Left renal pelvis (tissue), 4 donors: ENCODE measurements at places on chromosomes 6 and 20.

GRCh38 chr6:109526905-109527628 is 44.0 kb upstream of the ZBTB24 start:
- DNase-seq: peak; percentile 52

DNA sequence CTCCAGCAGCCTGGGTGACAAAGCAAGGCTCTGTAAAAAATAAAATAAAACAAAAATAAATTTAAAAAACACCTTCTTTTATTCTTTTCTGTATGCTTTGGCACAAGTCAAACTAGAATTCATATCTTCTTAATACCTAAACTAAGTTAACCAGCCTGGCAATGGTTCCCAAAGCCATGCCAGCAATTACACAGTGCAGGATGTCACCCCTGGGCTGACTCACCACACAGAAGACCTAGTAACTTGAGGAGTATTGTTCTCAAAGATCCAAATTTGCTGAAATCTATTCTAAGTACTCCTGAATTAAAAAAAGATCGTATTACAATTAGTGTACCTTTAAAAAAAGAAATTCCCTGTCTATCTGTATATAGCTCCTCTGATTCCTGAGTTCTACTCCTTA is 162.7 kb upstream of the SGK1 start:
- DNase-seq: no peak

DNA sequence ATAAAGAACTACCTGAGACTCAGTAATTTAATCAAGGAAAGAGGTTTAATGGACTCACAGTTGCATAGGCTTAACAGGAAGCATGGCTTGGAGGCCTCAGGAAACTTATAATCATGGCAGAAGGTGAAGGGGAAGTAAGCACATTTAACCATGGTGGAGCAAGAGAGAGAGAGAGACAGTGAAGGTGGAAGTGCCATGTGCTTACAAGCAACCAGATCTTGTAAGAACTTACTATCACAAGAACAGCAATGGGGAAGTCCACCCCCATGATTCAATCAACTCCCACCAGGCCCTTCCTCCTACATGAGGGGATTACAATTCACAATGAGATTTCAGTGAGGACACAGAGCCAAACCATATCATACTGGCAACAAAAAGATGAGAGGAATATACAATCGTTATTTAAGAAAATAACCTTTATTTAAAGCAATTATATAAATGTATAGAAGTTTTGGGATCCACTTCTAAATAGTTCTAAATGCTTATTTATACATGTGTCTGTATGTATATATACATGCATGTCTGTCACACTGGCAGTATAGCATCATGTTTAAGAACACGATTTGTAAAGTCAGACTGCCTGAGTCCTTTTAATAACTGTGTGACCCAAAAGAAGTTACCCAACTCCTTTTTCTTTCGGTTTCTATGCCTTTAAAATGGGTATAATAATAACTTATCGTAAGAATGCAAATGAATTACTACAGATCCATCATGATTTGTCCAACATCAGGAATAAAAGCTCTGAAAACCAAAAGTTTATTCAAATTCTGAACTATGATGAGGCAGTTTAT is 255.7 kb upstream of the THEMIS start:
- DNase-seq: no peak

DNA sequence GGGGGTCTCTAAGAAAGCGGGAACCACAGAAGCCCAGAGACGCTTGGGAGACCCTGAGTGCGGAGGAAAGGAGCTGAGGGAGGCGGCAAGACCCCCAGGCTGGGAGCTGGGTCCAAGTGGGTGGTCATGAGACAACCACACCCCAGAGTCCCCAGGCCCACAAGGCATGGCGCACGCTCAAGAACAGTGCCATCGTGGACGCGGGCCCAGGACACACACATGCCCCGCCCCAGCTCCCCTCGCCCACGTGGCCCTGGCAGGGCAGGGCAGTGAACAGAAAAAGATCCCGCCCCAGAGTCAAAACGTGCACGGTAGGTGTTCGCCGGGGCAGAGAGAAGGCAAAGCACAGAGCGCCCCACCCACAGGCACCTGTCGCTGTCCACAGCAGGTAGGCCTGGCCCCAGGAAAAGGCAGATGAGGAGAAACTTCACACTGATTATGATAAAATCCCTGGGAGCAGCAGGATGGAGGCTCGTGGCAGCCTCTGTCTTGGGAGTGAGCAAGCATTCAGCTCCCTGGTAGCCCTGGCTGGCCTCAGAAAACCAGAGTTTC is 50.0 kb downstream of the BPIFB1 start:
- no peak for DNase-seq

GRCh38 chr20:53879048-53879684 is 191.2 kb downstream of the BCAS1 start:
- no peak for DNase-seq
